ENCODE measurements at places on chromosomes 2 and 18. TPM values are rescaled to one million over a fixed set of nuclear protein-coding genes. Genes with fewer than 3 reads are reported as not detected.

The ST8SIA3 gene
- not detected for total RNA-seq

The GPR45 gene
- total RNA-seq, result not detected

The OXER1 gene
- 0.18 TPM for total RNA-seq

The DUSP28 gene
- 2.6 TPM for total RNA-seq

The CRYGD gene
- total RNA-seq, result not detected

The LOXHD1 gene
- 0.19 TPM for total RNA-seq

The CYBRD1 gene
- 5.7 TPM for total RNA-seq

The CPLX4 gene
- total RNA-seq, result 0.31 TPM

The EVA1A gene
- 0.26 TPM for total RNA-seq

The NT5C1B gene
- total RNA-seq, result not detected

The PXDN gene
- 8.6 TPM for total RNA-seq

The UGT1A10 gene
- 45.0 TPM for total RNA-seq

The AGXT gene
- total RNA-seq, result not detected

The OSBPL1A gene
- 16.8 TPM for total RNA-seq

The ASXL3 gene
- total RNA-seq, result 0.57 TPM

The TUBB8B gene
- total RNA-seq, result not detected

The FAM110C gene
- total RNA-seq, result 41.7 TPM

The FOXI3 gene
- not detected for total RNA-seq

The SCYGR4 gene
- total RNA-seq, result not detected

The RAB17 gene
- 2.0 TPM for total RNA-seq

The CERS6 gene
- 17.6 TPM for total RNA-seq

The LIMS2 gene
- 4.9 TPM for total RNA-seq

The NXPH2 gene
- not detected for total RNA-seq

The PECR gene
- total RNA-seq, result 4.7 TPM

The OTX1 gene
- 0.85 TPM for total RNA-seq

The SLC9A2 gene
- total RNA-seq, result not detected

The GPATCH11 gene
- 5.9 TPM for total RNA-seq

The REG3A gene
- not detected for total RNA-seq

The C2orf74 gene
- total RNA-seq, result 8.6 TPM

Data from esophagus squamous epithelium (tissue), 5 donors.